Activated T-cell treated with anti-CD3 and anti-CD28 coated beads, Interleukin-2, amount 50 U/mL, for 4 hours (primary cell): ENCODE measurements at places on chromosomes 7 and 10. TPM values are rescaled to one million over a fixed set of nuclear protein-coding genes. Genes with fewer than 3 reads are reported as not detected.

- no peak for DNase-seq
Observed at GRCh38 chr10:126387931-126388911, at the start of gene ADAM12. TSS of gene ADAM12 (minus strand) at chr10:126388477. CDS start at chr10:126388145, 332 bp downstream.

Gene CFAP70
- 0.28 TPM for total RNA-seq

DNA sequence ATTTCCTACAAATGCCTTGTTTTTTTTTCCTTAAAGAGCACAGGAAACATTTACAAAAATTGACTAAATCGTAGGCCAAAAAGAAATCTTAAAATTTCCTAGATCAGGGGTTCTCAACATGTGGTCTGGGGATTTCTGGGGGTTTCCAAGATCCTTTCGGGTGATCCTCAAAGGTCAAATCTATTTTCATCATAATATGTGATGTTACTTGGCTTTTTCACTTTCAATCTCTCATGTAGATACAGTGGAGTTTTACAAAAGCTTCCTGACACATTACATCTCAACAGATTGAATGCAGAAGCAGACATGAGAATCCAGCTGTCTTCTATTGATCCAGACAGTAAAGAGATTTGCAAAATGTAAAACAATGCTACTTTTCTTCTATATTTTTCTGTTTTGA lies 497.3 kb downstream of the INHBA start:
- no peak for DNase-seq

Gene EVX1
- total RNA-seq: not detected

Gene BICC1
- total RNA-seq: not detected

Gene CTTNBP2
- total RNA-seq: 0.05 TPM

Gene TRIM50
- not detected for total RNA-seq

DNA sequence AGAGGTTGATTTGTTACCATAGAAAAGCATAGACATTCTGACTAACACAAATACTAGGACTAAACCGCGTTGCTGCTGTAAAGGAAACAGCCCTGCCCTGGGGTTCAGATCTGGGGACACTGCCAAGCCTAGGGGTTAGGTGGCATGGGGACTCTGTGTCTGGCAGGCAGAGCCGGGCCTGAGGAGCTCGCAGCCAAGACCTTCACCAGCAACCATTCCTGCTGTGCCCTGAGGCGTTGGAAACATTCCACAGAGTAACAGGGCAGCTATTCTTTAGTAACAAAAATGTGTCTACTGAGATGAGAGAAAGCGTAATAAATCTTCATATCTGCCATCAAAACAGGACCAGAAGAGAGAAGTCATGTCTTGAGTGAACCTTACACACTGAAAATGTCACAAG lies 280.5 kb downstream of the POM121L12 start:
- DNase-seq: no peak
